Activated CD8-positive, alpha-beta memory T cell treated with anti-CD3 and anti-CD28 coated beads for 1 hour (primary cell): ENCODE measurements at places on chromosomes 5 and 9.
A peak's percentile ranks its signal among the peaks of the same experiment; 100 is the strongest.

DNA sequence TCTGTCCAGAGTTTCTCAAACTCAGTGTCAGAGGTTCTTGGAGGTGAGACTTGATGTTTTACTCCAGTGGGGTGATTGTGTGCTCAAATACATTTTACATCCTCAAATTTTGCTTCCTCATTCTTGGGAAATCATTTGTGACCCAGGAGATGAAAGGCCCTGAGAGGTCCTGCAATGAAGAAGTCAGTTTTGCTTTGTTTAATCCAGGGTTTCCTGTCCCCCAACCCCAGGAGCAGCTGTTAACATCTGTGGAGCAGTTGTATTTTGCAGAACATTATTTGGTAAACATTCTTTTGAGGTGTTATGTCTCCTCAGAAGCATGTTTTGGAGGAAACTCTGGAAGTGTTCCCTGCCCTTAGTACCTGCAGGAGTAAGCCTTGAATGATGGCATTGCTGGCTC, 59.8 kb downstream of the DAB2IP start:
- DNase-seq: no peak

GRCh38 chr9:125399165-125399564, 137.5 kb downstream of the GAPVD1 start:
- DNase-seq: no peak

- no peak for DNase-seq
These were observed 54.5 kb downstream of the AK8 start for GRCh38 chr9:132823370-132824145.

- no peak for DNase-seq
These were observed 158.8 kb upstream of the SPEF2 start for GRCh38 chr5:35458824-35459207.

- DNase-seq: no peak
These were observed 99.4 kb upstream of the MVB12B start for GRCh38 chr9:126226991-126227936.

GRCh38 chr9:22265038-22265437, 181.6 kb upstream of the DMRTA1 start:
- no peak for DNase-seq

DNA sequence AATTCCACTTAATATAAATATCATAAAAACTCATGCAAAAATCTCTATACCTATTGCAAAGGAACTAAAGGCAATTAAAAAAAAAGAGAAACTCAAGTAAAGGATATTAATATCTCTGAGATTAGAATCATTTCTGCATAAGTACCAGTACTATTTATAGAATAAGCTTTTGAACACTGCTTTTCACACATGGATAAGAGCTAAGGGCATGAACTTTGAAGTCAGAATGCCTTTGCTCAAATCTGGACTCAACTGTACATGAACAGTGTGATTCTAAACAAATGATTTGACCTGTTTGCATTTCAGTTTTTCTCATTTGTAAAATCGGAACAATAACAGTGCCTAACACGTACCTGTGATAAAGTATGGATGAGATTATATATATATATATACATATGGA, 255.9 kb downstream of the EFNA5 start:
- DNase-seq: no peak

GRCh38 chr5:42811591-42812446, at the start of gene SELENOP:
Gene SELENOP (minus strand): TSS chr5:42811892. CDS start chr5:42808353, 3,539 bp downstream.
- no peak for DNase-seq

DNA sequence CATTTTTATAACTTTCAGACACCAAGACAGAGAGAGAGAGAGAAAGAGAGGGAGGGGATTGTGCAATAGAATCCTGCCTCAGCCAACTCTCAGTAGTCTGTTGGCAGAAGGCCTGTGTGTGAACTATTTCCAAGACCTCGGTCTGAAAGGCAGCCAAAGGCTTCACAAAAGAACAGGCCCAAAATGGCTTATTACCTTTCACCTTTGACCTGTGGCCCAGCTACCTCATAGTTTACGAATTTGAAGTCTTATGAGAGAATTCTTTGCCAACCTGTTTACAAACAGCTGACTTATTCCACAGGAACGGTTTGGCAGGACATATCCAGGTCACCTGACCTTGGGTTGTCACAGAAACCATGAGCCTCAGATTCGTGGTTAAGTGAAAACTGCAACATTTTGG, 48.6 kb downstream of the NR2F1-AS1 start:
- no peak for DNase-seq

DNA sequence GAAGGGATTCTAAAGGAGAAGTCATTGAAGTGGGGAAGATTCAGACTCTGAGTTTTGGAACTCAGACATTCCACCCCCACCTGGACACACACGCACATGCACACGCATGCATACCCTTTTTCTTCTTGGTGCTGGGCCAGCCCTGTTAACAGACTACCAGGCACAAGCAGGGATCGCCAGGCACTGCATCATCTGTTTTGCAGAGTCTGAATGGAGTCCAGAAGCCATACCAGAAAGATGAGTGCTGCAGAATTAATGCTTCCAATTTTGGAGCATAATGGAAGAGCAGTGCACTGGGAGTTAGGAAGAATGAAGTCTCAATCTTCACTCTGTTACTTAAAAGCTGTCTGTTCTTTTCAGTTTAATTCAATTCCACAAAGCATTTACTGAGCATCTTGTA, 95.5 kb downstream of the PDE8B start:
- no peak for DNase-seq

DNA sequence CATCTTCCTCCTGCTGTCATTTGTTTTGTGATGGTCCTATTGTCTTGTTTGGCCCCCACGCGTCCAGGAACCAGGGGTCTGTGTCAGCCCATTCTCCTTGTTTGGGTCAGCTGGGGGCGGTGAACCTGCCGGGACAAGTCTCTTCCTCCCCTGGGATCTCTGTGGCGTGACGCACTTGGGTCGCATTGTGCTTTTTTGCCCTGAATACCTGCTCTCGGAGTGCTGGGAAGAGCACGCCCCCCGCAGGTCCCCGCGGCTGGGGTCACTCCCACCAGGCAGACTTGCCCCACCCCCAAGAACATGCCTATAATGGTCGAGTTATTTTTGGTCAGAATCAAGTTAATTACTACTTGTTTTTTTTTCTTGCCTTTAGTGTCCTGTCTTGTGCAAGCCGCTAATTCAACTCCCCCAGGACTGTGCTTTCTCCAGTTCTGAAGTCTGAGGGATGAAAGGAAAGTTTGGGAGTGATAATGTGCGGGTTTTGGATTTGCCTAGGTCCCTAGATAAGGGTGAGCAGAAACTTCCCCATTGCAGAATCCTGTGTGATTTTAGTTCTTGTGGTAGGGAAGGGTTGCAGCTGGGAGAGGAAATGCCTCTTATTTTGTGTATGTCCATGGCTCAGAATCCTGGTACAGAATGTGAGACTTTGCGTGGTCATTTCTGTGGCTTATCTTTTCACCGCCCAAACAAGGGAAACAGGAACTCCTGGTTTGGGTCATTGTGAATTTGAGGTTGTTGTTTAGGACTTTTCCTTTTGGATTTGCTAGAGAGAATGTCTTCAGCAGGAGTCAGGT, 789 bp downstream of the ACER2 start:
- no peak for DNase-seq

GRCh38 chr5:36558641-36559040, 47.8 kb upstream of the SLC1A3 start:
- no peak for DNase-seq

GRCh38 chr5:173581408-173582215, 34.8 kb downstream of the BOD1 start:
- peak; percentile 11 for DNase-seq

DNA sequence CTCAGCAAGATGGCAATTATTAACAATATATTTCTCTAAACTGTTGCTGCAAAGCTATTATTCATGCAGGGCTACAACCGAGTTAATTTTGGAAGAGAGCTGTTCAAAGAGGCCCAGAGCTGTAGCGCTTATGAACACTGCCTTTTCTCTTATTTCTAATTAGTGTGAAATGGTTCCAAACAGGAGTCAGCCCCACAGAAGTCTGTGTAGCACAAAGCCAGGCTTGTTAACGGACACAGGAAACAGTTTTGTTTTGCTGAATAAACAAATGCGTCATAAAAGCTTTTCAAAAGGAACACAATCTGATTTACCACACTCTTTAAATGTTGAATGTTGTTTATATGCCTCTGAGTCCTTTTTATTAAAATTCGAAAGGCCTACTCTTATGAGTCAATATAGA, 396.5 kb downstream of the ANXA1 start:
- no peak for DNase-seq

GRCh38 chr9:133429214-133429613, 7.0 kb downstream of the ADAMTS13 start:
- DNase-seq: no peak

GRCh38 chr5:35694481-35694880, 76.8 kb downstream of the SPEF2 start:
- no peak for DNase-seq

- peak; percentile 48 for DNase-seq
These were observed at the start of gene REEP5 for GRCh38 chr5:112921833-112922817. Gene REEP5 (minus strand): TSS chr5:112922227. CDS start chr5:112922190, 37 bp downstream.

DNA sequence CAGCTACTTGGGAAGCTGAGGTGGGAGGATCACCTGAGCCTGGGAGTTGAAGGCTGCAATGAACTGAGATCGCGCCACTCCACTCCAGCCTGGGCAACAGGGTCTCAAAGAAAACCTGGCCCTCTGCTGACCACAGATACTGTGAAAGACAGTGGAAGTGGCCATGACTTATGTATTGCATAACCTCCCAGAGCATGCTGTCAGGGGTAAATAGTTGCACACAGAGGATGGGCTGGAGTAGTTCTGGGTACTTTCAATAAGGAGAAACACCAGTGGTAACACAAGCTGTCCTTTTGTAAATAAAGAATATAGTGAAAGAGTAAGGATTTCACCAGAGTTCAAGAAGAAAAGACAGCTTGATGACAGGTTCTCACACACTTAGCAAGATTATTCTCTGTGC, 1.8 kb downstream of the ACER2 start:
- DNase-seq: no peak

DNA sequence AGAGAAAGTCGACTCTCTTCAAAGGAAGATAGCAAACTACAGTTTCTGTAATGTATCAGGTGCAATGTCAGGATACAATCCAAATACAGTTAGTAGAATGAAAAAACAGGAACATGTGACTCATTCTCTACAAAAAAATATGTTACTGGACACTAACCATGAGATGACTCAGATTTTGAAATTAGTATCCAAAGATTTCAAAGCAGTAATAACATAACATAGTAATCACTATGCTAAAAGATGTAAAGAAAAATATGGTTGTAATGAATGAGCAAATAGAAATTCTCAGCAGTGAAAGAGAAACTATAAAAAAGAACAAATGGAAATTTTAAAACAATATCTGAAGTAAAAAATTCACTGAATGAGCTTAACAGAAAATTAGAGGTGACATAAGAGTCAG, 42.3 kb downstream of the SHOC1 start:
- no peak for DNase-seq

DNA sequence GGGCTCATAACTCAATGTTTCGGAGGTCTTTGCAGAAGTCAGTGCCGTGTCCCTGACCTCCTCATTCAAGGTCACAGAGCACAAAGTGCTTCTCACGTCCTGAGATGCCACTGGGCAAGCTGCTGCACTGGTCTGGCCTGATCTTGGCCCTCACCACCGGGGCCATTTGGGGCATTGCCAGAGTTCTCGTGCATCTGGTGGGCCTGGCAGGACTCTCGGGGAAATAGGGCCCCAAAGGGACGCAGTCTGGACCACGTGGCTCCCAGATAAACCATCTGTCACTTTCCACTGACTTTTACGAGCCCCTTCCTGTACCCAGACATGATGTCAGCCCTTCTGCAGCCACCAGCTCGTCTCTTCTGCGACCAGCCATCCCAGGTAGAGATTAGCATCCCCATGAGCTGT, 54.8 kb downstream of the HRH2 start:
- no peak for DNase-seq

- no peak for DNase-seq
These were observed 52.3 kb downstream of the GGTA1 start for GRCh38 chr9:121447321-121447834.

GRCh38 chr9:120289990-120290975, 289.7 kb downstream of the CDK5RAP2 start:
- DNase-seq: no peak

DNA sequence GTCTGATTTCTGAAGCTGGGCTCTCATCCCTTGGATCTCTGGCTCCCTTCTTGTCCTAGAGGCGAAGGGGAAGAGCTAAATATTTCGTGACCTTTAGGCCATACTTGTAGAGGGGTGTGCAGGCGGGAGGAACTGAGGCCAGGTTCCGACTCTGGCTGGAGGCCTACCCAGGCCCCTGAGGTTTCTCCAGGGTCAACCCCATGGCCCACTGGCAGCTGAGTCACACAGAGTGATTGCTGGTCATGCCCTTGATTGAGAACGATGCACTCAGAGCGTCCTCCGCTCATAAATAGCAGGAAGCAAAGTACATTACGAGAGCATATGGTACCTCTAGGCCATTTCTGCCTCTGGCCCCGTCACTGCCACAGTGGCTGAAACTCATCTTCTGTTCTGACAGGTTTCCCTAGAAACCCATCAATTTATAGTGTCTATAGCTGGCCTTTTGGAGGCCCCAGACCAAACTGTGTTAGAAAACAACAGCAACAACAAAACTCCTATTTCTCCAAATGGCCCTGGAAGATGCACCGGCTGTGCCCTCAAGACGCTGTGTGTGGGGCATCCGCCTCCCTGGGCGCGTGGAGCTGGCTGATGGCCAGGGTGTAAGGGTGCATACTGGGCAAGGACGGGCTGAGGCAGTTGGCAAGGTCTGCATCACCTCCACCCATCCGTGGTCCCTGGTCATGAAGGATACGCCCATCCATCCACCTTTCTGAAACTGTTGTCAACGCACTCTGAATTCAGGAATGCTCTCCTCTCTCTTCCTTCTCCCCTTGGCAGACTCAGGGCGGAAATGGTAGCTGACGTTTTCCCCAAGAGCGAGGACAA, 32.9 kb upstream of the FCN1 start:
- no peak for DNase-seq

GRCh38 chr9:115717298-115717697, 436.3 kb upstream of the PAPPA start:
- no peak for DNase-seq

- DNase-seq: no peak
These were observed 8.8 kb upstream of the LCP2 start for GRCh38 chr5:170306381-170306831.

GRCh38 chr5:127447827-127448226, 69.6 kb upstream of the PRRC1 start:
- DNase-seq: no peak

DNA sequence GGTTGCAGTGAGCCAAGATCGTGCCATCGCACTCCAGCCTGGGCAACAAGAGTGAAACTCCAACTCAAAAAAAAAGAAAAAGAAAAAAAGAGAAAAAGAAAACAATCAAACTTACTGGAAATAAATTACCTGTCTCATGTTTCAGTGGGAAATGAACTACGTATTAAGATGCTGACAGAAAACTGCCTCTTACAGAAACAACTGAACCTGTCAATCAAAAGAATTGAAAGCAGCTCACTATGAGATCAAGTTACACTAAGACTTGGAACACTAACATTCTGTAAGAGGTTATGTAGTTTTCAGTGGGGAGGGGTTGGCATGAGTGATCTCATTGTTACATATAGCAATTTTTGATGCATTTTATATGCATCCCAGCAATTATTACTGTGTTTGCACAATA, 64.4 kb upstream of the SPATA31E1 start:
- no peak for DNase-seq

DNA sequence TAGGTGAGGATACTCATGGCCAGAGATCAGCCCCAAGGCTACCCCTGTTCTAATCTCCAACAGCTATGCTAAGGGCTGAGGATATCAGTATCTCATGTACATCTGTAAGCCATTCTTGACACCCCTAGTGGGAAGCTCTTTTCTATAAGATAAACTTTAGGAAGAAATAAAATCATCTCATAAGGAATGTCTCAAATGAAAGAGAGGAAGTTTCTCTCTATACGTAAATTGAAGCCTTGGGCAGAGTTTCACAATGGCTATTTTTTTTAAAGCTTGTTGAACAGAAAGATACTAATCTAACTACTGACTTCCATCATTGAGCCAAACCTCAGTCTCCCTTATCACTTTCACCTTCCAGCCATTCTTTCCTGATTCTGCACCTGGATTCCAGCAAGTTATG, 405.7 kb downstream of the PRR16 start:
- no peak for DNase-seq
